ENCODE measurements at places on chromosomes 1 and 21.

GRCh38 chr1:233364695-233365539 is 37.4 kb downstream of the MAP3K21 start:
- DNase-seq = no peak

DNA sequence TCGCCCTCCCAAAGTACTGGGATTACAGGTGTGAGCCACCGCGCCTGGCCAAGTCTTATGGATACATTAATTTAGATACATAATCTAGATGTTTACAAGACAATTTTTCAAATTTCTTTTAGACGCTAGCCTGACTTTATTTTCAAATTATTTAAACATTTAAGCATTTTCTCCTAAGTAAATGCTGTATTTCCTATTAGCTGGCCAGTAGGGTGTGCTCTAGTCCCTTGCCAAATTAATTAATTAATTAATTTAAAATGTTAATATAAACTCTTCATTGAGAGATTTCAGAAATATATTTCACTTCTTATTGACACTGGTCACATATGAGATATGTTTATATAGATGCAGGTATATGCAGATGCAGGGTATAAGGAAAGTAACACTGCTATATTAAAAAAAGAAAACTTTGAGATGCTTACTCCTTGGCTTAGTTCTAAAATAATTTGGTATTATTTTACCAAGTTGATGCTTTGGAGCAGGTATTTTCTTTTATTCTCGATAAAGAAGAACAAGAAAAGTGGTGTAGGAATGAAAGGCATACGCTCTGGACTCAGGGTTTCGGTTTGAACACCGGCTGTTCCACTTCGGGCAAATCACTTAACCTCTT is 5.2 kb upstream of the ERRFI1 start:
- peak; percentile 2 for DNase-seq

- DNase-seq = no peak
Observed at GRCh38 chr1:187168297-187168696, 339.5 kb downstream of the PLA2G4A start.

DNA sequence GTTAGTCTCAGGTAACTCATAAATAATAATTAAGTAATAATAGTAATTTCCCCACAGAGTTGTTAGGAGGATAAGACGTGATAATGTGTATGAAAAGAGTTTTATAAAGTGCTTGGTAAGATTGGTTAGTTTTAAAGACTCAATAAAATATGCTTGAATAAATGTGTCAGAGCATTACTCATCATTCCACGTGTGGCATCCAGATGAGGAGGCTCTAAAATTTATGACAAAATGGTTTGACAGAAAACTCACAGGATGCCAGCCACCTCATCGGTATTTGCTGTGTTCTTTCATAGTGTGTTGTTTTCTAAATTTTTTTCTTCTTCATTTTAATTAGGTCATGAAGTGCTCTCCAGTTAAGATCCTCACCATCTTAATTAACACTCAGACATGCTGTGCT is 19.1 kb upstream of the SPAG17 start:
- no peak for DNase-seq

- no peak for DNase-seq
Observed at GRCh38 chr1:31502253-31502652, 74.1 kb upstream of the TINAGL1 start.

DNA sequence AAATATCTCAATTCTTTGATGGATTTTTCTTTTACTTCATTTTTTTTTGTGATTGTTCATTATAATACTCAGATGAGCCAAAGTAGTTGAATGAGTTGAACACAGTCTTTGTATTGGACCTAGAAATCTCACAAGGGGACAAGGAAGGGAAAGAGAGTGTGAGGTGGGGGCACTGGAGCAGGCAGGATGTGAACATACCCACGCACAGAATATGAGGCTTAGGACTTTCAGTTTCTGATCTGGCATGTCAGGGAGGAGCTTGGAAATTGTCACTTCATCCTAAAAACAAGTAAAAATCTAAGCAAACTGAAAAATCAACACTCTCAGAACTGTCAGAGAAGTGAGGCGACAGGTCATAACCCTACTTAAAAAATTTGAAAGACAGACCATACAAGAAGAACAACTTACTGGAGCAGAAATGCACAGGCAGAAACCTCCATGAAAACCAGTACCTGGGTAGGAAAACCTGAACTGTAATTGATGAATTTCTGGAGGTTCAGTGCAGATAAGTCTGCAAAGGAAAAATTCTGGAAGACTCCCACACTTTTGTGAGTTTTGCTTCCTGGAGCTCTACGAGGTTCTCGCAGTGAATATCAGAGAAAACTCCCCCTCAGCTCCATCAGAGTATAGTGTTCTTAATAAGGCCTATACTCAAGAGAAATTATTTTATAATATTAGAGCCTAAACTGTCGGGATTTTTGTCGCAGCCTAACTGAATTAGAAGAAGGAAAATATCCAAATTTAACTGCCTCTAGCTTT is 3.6 kb upstream of the PTGS2 start:
- no peak for DNase-seq

GRCh38 chr1:62175568-62176179 is 19.0 kb upstream of the L1TD1 start:
- no peak for DNase-seq

DNA sequence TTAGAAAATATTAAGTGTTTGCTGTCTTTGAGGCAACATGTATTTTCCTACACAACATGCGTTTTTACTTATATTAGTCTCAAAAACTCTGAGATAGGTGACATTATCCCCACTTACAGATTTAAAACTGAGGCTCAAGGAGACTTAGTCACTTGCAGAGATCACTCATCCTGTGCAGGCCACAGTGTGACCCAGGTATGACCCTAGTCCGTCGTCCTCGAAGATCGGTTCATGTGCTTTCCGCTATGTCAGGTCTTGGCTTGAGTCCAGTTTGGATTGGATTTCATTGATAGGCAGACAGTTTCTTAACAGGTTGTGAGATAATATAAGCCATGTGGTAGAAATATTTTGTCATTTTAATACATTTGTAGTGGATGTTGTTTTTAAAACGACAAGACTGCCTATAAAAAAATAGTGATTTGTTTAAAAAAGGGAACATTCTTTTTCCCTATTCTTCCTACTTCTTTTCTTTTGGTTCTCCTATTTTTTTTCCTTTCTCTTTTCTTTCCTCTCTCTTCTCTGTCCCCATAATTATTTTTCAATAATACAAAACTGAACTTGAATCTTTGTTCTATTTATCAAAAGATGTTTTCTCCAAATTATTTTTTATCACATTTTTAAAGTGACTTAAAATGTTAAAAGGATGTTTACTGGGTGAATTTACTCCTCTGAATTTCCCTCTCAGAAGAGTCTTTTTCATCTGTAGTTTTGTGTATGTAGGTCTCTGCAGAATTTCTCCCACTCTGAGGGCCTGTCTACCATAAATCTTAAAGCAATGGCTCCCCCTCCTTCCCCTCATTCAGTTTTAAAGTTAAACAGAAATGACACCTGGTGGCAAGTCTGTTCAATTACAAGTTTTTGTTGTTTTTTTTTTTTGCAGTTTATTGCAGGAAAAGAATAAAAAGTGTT is 81.8 kb downstream of the PHTF1 start:
- no peak for DNase-seq

GRCh38 chr1:170239445-170239844 is 93.7 kb downstream of the NTMT2 start:
- DNase-seq = no peak

DNA sequence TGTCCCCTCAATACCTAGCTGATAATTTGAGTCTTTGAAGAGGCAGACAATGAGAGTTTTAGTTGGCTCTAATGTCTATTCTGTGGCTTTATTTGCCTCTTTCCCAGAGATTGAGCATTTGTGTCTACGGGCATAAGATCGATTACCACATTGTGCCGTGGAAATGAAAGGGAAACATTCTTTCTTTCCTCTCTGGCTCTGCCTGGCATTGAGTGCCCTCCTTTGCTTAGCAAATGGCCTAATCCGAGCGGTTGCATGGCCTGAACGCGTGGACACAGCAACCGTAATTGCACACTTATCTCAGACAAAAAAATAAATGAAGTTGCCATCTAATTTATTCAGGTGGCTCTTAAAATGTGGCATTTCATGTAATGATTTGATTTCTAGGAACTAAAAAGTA is 247.9 kb downstream of the ADGRL2 start:
- DNase-seq = no peak

GRCh38 chr1:30511106-30511505 is 212.3 kb downstream of the MATN1 start:
- DNase-seq = no peak

GRCh38 chr21:31201548-31201947 is 142.5 kb downstream of the TIAM1 start:
- DNase-seq = no peak

- DNase-seq = no peak
Observed at GRCh38 chr21:34715518-34715917, 46.7 kb downstream of the CLIC6 start.

GRCh38 chr1:56194701-56195300 is 384.6 kb downstream of the PLPP3 start:
- no peak for DNase-seq

GRCh38 chr1:57844382-57844980 is 420.6 kb upstream of the DAB1 start:
- no peak for DNase-seq

DNA sequence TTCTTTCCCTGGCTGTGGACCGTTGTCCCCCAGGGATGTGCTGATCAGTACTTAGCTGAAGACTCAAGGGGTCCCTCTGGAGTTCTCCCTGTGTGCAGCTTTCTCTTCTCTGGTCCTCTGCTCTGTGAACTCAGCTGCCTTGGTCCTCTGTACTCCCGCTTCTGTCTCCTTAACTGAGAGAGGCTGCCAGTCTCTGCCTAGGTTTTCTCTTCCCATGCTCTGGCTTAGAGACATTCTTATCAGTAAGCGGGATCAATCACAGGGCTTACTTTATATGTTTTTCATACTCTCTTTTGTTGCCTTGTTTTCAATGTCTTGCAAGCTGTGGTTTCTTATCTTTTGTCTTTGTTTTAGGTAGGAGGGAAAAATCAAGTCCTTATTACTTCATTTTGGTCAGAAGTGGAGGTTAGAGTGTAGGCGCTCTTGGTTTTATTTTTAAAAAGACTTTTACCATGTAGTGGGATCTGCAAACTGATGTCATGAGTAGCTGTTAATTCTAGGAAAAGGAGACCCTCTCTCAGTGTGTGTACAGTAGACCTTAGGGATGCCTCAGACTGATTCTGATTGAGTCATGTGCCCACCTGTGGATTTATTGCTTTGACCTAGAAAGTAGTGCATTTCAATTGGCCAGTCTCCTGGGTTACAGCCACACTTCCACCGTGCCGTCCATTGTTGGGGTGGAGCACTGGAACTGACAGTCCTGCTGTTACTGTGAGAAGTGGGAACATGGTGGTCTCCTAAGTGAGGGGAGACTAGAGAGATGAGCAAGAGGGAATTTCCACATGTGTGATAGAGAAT is 46.6 kb downstream of the TTC3 start:
- no peak for DNase-seq

- no peak for DNase-seq
Observed at GRCh38 chr1:184296466-184297243, 90.2 kb upstream of the C1orf21 start.

- DNase-seq = no peak
Observed at GRCh38 chr1:167716000-167716271, 5.8 kb upstream of the MPZL1 start.

DNA sequence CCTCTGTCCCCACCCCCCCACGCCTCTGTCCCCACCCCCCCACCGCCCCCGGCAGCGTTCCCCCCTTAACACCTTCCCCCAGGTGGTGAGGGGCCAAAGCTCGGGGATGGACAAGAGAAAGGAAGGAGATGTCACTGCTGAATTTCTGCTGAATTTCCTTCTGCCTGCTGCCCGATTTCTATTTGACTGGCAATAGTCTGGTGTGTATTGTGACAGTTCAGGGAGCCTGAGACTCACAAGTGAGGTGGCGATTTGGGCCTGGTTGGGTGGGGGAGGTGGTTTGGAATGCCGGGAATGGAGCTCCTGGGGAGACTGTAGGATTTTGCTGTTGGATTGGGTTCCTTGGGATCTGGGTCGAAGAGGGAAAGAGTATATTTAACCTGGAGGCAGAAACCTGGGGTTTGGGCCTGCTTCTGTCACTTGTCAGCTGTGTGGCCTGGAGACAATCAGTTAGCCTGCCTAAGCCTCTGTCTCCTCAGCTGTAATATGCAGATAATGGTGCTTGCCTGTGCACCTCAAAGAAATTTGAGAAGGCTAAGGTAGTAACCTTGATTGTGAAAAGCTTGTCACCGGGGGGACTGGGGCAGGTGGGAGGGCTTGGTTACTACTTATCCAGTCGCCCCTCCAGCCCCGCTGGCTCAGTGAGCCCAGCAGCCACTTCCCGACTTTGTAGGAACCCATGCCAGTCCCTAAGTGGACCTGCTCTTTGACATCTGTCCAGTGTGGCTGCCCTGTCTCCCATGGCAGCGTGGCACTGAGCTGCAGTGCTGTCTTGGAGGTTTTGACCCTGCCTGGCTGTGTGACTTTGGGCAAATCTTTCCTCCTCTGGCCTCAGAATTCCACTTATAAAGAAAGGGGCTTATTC is 7.7 kb upstream of the LMNA start:
- no peak for DNase-seq

DNA sequence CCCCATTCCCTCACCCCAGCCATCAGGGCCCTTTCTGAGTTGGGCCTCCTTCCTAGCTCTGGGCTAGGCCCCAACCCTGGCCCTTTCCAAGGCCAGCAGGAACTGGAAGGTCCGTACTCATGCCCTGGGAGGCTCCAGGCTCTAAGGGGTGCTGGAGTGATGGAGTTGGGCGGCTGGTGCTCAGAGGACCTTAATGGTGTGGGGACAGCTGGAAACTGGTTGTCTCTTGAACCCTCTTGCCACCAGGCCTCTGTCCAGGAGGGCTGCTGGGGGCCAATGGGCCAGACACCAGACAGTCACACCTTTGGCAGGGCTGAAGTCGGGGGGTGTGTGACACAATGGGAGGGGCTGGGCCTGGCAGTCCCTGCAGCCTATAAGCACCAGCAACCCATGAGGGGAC is 9.2 kb upstream of the PADI1 start:
- no peak for DNase-seq

DNA sequence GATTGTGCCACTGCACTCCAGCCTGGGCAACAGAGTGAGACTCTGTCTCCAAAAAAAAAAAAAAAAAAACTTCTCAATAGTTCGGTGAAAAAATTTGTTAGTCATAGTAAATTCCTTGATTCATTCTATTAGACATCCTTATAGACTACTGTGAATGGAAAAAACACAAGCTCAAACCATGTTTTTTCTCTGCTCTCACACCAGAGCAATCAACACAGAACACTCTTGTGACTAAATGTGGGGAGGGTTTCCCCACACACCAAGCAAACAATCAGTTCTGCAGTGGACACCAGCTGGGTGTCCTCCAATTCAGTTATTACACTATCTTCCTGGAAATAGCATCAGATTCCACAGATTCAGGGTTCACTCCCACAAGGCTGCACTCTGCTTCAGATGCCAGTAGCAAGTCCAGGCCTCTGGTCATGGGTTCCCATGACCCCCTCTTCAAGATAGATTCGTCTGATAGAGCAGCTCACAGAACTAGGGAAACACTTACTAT is 69.1 kb upstream of the TEKT2 start:
- no peak for DNase-seq

DNA sequence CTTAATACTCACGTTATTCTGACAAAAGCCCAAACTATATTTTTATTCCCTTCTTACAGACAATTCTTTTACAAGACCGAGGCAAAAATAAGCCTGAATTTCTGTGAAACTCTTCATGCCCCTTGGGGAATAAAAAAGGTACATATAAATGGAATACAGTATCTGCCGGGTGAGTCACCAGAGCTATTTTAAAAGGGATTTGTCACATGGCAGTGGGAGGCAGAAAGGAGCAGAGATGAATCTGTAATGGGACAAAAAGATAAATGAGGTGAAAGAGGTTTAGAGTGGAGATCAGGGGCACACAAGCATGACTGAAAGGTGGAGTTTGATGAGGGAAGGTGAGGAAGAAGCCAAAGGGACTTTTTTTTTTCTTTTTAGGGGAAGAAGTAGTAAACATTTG is 8.8 kb downstream of the XCL1 start:
- DNase-seq = no peak

- DNase-seq = no peak
Observed at GRCh38 chr21:16992448-16992847, 520.4 kb upstream of the CXADR start.
